ENCODE measurements at places on chromosomes 2 and 18.

- no peak for DNase-seq
Measured at GRCh38 chr2:212595036-212595654, 56.5 kb upstream of the ERBB4 start.

DNA sequence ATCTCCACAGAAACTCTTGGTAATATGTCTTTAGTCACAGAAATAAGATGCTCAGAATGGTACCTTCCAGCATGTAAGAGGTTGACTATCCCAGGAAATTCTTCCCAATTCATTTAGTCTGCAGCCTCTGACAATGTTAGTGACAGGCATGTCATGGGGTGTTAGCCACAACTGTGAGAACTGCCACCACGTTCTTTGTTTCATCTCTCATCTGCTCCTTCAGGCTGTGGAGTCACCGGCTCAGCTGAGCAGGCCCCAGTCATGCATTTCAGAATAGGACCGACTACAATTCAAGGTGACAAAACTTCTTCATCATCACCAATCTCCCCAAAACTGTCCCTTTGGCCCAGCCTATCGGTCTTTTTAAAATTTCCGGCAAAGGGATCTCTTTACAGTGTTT lies 167.5 kb downstream of the AKAIN1 start:
- DNase-seq: no peak

GRCh38 chr2:61210332-61210981 lies 48.5 kb downstream of the C2orf74 start:
- no peak for DNase-seq

DNA sequence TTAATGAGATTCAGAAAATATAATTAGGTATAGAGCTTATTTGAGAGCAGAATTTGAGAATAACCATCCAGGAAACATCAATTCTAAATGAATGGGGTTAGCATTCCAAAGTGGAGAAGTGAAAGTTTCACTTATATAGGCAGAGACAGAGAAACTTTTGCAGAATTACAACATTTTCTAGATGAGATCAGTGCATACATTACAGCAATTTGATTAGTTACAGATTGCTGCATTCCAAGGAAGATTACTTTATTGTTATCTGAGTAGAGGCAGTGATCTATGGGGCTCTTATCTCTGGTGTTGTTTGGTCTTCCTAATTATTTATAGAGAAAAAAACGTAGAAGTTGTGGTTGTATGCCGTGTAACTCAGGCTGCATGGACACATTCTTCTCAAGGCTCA lies 373.8 kb upstream of the SYT4 start:
- no peak for DNase-seq

GRCh38 chr18:40380686-40381439 lies 1574.2 kb upstream of the PIK3C3 start:
- DNase-seq: no peak

- no peak for DNase-seq
Measured at GRCh38 chr2:170101789-170102188, 76.2 kb upstream of the MYO3B start.

GRCh38 chr2:230739961-230740360 lies 27.3 kb downstream of the CAB39 start:
- DNase-seq: no peak

GRCh38 chr2:1727101-1727771 lies 17.1 kb downstream of the PXDN start:
- DNase-seq: no peak

GRCh38 chr2:170284205-170284604 lies 106.3 kb downstream of the MYO3B start:
- no peak for DNase-seq

All from activated naive CD4-positive, alpha-beta T cell (primary cell).